ENCODE measurements at places on chromosomes 11 and 22.

DNA sequence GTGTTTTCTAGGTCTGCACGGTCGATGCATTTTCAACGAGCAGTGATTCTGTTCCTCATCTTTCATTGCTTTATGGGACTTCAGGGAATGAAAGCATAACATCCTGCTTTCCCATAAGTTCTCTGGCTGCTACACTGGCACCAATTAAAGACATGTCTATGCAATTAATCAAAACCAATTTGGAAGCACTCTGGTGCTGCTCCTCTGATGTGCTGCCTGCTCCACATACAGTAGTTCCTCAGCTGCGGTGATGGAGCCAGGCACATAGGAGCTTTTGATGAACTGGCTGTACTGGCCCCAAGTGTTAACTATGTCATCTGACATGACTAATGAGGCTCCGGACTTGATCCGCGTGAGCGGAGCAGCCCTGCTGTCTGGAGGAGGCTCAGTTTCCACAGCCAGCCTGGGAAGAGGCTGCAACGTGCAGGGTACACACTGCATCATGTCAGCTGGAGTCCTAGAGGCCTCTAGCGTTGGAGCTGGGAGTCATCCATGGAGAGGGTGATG, 29.8 kb downstream of the GVQW3 start:
- DNase-seq = no peak

GRCh38 chr11:69311767-69312385, 17.9 kb downstream of the MYEOV start:
- no peak for DNase-seq

DNA sequence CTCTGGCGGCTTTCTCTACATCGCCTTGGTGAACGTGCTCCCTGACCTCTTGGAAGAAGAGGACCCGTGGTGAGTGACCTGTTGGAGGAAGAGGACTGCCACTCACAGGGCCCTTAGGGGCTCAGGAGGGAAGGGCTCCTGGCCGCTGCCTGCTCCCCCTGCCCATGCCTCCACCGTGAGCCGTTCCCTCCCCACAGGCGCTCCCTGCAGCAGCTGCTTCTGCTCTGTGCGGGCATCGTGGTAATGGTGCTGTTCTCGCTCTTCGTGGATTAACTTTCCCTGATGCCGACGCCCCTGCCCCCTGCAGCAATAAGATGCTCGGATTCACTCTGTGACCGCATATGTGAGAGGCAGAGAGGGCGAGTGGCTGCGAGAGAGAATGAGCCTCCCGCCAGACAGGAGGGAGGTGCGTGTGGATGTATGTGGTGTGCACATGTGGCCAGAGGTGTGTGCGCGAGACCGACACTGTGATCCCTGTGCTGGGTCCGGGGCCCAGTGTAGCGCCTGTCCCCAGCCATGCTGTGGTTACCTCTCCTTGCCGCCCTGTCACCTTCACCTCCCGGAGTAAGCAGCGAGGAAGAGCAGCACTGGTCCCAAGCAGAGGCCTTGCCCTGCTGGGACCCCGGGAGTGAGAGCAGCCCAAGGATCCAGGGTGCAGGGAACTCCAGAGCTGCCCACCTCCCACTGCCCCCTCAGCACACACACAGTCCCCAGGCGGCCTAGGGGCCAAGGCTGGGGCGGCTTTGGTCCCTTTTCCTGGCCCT, 6.9 kb downstream of the SLC39A13 start:
- DNase-seq = no peak

DNA sequence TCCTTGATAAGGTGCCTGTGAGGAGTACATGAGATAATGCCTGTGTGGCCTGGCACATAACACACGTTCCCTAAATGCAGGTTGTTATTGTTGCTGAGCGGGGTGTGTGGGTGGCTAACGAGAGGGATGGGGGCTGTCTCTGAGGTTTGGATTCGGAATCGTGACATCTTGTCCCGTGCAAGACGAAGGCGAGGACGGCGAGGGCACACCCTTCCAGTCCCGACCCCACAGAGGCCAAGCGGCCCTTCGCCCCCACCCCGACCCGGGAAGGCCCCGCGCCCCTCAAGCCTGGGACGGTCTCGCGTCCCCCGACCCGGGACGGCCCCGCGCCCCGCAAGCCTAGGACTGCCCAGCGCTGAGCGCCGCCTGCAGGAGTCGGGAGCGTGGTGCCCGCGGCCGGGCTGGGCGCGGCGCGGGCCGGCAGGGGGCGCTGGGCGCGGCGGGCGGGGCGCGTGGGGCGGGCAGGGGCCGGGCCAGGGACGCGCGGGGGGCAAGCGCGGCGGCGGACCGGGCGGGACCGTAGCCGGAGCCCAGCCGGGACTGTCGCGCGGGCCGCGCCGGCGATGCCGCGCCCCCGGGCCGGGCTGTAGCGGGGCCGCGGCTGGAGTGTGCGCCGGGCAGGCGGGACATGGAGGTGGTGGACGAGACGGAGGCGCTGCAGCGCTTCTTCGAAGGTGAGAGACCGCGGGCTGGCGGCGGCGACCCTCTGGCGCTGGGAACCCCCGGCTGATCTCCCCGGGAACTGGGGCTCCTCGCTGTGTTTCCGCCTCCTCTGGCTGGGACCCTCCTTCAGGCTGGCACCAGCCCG, at the start of gene MYRF:
TSS of gene MYRF (plus strand) at position 520 of the 808 bp plus-strand sequence. CDS start at position 629, 109 bp downstream.
- peak; percentile 67 for DNase-seq
